RPMI8226 (cell line): ENCODE measurements at places on chromosomes 16 and 17.

- DNase-seq, result no peak
Observed at GRCh38 chr17:82053130-82053529, 1.4 kb downstream of the GPS1 start.

GRCh38 chr17:61832463-61832862 lies 30.9 kb downstream of the BRIP1 start:
- DNase-seq, result no peak

GRCh38 chr17:41382394-41382793 lies 288 bp upstream of the KRT34 start:
- DNase-seq, result no peak

- DNase-seq, result no peak
Observed at GRCh38 chr16:24984903-24985675, 30.1 kb downstream of the ARHGAP17 start.

- no peak for DNase-seq
Observed at GRCh38 chr17:61177351-61177750, 222.3 kb upstream of the TBX2 start.

GRCh38 chr17:73956595-73957465 lies 246.6 kb upstream of the RPL38 start:
- DNase-seq, result peak; percentile 58

DNA sequence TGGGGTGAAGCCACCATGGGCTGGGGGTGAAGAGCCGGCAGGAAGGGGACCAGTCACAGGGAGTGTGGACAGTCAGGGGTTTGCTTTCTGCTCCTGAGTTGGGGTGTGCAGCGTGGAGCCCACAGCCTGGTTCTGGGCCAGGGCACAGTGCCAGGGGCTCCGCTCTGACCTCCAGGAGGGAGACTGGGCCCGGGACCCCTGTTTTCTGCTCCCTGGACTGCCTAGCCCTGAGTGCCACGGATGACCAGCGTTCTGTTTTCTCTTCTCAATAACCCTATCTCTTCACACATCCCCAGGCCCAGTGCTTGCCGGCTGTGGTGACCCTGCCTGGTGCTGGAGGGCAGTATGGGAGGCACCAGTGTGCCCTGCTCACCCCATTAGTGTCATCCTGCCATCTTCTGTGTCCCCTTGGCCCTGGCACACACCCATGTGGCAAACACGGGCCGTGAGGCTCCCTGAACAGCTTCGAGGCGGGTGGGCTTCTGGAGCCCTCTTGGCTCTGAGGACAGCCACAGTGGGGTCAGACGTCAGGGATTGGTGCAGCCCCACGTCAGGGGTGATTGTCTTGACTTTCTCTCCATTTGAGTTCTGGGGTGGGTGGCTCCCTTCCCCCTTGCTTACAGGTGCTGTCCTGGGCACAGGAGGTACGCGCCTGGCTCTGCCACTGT lies 1.1 kb downstream of the CEMP1 start:
- no peak for DNase-seq

DNA sequence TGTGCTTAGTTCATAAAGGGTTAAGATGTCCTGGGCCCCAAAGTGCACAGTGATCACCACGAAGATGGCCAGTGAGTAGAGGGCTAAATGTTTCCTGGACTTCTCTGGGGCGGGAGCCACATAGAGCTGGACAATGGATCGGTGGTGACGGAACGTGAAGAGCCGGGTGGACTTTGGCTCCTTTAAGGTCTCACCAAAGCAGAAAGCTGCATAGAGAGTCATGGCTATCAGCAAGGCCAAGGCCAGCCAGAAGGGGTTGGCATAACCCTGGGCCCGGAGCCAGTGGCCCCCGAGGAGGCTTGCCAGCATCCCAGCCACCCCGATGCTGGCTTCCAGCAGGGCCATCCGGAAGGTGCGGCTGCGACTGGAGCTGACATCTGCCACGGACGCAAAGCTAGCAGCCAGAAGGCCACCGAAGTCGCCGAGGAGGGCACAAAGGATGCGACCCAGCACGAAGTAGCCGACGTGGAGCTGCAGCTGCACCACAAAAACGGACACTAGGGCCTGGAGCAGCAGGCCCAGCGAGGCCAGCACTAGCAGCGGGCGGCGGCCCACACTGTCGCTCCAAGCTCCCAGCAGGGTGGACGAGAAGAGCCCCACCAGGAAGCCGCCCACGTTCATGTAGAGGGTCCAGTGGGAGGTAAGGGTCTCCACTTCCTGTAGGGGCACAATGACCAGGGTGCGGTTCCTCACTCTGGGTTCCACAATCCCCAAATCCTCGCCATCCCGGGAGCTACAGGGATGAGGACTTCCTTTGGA lies 1.0 kb downstream of the SLC46A1 start:
- DNase-seq, result no peak
